ENCODE measurements at places on chromosomes 3 and 15.

DNA sequence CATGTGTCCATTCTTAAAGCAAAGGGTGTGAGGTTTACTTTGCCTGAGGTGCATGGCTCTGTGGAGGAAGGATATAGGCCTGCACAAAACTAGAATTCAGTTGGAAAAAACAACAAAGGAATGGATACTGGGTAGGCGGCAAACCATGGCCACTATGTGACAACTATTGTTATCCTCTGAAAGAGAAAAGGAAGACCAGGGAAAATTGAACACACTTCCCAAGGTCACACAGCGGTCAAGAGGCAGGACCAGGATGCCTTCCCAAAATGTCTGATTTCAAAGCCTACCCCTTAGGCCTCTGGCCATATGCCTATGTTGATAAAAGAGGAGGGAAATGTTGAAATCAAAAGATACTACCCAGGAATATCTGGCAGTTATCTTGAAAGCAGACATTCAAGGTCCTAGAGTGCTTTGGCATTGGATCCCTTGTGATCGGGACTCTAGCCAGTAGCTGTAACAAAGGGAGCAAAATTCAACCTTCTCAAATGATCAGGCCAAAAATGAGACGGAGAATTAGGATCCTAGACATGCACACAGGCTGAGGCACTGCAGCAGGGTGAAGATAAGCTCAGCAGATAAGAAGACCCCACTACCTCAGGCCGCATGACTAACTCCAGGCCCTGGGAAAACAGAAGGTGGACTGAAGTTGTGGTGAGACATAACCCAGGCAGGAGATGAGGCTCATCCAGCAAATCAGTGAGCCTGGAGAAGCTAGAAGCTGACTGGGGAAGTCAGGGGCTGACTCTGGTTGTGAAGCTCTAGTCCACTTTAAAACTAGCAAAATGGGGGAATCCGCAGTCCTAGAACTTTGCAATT is 292.2 kb downstream of the NEK10 start:
- DNase-seq: no peak

- DNase-seq: no peak
These were observed 375.8 kb downstream of the GAP43 start for GRCh38 chr3:115999001-115999585.

DNA sequence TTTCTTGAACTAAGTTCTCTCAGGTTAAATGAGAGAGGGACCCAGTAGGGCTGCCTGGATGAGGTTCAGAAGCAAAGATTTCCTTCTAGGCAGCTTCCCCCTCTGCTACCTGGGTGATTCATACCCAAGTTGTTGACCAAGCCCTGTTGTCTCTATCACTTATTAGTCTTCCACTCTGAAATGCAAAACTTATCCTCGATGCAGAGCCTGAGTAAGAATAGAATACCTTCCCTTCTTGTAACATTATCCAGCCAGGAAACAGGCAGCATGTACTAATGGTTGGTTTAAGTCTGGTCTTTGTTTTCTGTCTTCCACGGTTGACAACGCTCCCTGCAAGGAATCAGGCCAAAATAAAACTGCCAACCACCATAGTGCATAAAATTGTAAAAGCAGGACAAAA is 377.3 kb downstream of the MECOM start:
- DNase-seq: no peak

DNA sequence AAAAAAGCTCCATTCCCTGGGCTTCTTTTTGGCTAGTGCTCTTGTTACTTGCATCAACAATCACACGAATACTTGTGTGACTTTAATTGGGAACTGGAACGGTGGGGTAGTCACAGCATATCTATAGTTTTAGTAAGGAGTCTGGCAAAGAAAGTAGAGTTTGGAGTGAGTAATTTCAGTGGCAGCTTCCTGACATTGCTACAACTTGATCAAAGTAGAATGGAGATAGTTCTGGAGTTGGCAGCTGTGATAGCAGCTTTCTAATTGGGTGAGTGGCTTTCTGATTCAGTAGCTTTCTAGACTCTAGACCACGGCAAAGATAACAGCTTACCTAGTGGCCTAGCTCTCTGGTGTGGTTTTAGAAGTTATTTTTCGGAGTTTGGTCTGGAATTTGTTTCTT is 475.0 kb downstream of the TUSC7 start:
- DNase-seq: peak; percentile 7

DNA sequence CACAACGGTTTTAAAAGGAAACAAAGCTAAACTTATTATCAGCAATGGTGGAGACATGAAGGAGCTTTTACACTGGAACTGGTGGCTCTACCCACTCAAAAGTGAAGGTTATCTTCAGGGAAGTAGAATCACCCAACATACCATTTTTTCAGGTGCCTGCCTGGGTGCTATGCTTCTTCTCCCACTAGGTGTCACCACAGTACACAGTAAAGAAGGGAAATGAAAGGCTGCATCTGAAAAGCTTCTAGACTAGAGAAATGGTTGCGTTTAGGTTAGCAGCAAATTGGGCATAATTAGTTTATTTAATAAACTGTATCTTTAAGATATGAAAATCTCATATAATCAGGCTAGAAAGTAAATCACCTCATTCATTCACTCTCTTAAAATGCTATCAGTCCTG is 47.0 kb upstream of the SELENOK start:
- DNase-seq: peak; percentile 59

GRCh38 chr3:109339714-109340648 is 2.6 kb upstream of the DPPA4 start:
- DNase-seq: no peak

GRCh38 chr3:151933234-151933853 is 59.9 kb downstream of the SUCNR1 start:
- no peak for DNase-seq

GRCh38 chr3:81132995-81133394 is 628.5 kb downstream of the GBE1 start:
- no peak for DNase-seq

GRCh38 chr3:172982736-172983364 is 158.2 kb downstream of the SPATA16 start:
- no peak for DNase-seq

GRCh38 chr3:82973791-82974190 is 1212.3 kb upstream of the GBE1 start:
- DNase-seq: peak; percentile 0

DNA sequence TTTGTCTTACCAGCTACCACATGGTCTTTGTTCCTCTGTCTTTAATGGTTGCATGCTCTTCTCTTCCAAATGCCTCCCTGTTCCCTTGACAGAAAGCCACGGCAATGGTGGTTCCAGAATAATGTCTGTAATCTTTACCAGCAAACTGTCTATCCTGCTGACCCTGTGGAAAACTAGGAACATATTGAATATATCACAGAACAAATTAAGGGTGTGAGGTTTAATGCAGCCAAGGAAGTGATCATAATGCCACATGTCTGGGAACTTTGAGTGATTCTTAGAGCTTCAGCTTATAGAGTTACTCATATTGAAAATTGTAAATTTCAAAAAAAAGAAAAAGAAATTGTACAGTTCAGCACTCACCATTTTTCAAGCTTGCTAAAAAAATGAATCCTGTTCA is 282.9 kb upstream of the RARB start:
- no peak for DNase-seq

All from iris pigment epithelial cell (primary cell).